ENCODE measurements at places on chromosomes 2 and 18. TPM values are rescaled to one million over a fixed set of nuclear protein-coding genes. Genes with fewer than 3 reads are reported as not detected.

ATP8B1 gene
- total RNA-seq: 12.0 TPM

ANKRD29 gene
- total RNA-seq: 6.8 TPM

RMND5A gene
- total RNA-seq: 138 TPM

TUBB6 gene
- 216 TPM for total RNA-seq

FKBP1B gene
- total RNA-seq: 1.2 TPM

SLC14A1 gene
- 29.7 TPM for total RNA-seq

DNAH6 gene
- total RNA-seq: 0.23 TPM

CRYGD gene
- not detected for total RNA-seq

GAD1 gene
- not detected for total RNA-seq

ODC1 gene
- 73.1 TPM for total RNA-seq

GPR39 gene
- total RNA-seq: not detected

IGFBP2 gene
- 40.6 TPM for total RNA-seq

All from heart right ventricle (tissue), 16 donors.